ENCODE measurements at places on chromosomes 4 and X. TPM values are rescaled to one million over a fixed set of nuclear protein-coding genes. Genes with fewer than 3 reads are reported as not detected.

Gene FAM149A
- 51.4 TPM for total RNA-seq

Gene CENPVL1
- total RNA-seq: not detected

Gene UGT2B11
- total RNA-seq: not detected

Gene FAM50A
- total RNA-seq: 14.5 TPM

Gene SRPX2
- total RNA-seq: 15.5 TPM

Gene ADGRG4
- not detected for total RNA-seq

DNA sequence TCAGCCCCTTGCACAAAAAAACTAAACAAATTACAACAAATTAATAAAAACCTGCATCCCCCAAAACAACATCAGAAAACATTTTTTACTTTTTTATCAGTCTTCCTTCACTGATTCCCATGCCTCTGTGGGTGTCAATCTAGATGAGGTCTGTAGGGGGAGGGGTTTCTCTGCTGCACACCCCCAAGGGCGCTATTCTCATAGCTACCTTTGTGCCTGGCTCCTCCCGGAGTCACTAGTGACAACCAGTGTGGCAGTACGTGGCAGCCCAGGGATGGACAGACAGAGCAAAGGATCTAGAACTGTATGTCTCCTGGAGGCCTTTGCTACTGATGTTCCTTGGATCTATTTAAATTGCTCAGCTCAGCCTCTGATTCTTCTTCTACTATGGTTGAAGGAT, 228.1 kb upstream of the ANXA3 start:
- no peak overlapping the region for H3K27ac ChIP-seq
- DNase-seq: no peak

GRCh38 chr4:76951672-76952010, 2.1 kb downstream of the SEPTIN11 start:
- peaks cover 27% of the 10 kb centered on the region for H3K4me1 ChIP-seq
- no peaks in the 10 kb centered on the region for H3K36me3 ChIP-seq
- no peak overlapping the region for H3K4me3 ChIP-seq
- no peak overlapping the region for H3K27ac ChIP-seq
- no peak for DNase-seq

DNA sequence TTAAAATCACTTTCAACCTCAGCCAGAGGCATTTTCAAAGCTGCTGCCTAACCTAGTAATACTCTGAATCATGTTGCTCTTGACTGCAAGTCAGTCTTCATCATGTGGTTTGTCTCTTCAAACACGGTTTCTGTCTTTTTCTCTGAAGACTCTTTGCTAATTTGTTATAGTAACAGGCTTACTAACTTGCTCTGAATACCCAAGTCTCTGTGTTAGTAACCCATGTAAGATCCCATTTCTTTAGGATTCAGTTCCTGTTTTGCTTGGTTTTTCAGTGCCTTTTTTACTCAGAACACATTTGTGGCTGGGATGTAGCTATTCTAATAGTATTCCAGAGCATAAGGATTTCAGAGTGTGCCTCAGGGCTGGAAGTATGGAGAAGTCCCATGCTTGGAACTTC, 1450.6 kb upstream of the IGFBP7 start:
- H3K4me3 ChIP-seq: no peak overlapping the region
- H3K36me3 ChIP-seq: no peaks in the 10 kb centered on the region
- H3K27ac ChIP-seq: no peak overlapping the region
- no peaks in the 10 kb centered on the region for H3K27me3 ChIP-seq
- H3K4me1 ChIP-seq: no peaks in the 10 kb centered on the region
- no peak for DNase-seq

- H3K27me3 ChIP-seq: no peaks in the 10 kb centered on the region
- no peak overlapping the region for H3K27ac ChIP-seq
- no peaks in the 10 kb centered on the region for H3K36me3 ChIP-seq
- DNase-seq: no peak
- peaks cover 7% of the 10 kb centered on the region for H3K4me1 ChIP-seq
Measured at GRCh38 chrX:41779030-41779564, 55.1 kb downstream of the GPR82 start.

DNA sequence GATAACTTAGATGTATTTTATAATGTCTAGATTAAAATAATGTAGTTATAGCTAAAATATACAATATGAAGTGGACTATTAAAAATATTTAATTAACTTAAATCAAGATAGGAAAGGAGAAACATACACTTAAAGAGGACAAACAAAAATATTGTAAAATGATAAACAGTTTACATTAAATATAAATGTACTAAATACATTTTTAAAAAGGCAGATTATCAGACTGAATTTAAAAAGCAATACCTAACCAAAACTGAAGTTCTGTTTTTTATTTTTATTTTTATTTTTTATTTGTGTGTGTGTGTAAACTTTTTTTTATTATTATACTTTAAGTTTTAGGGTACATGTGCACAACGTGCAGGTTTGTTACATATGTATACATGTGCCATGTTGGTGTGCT, 811.6 kb upstream of the INTU start:
- H3K27ac ChIP-seq: no peak overlapping the region
- H3K4me1 ChIP-seq: no peaks in the 10 kb centered on the region
- no peak overlapping the region for H3K4me3 ChIP-seq
- H3K36me3 ChIP-seq: no peaks in the 10 kb centered on the region
- DNase-seq: no peak

DNA sequence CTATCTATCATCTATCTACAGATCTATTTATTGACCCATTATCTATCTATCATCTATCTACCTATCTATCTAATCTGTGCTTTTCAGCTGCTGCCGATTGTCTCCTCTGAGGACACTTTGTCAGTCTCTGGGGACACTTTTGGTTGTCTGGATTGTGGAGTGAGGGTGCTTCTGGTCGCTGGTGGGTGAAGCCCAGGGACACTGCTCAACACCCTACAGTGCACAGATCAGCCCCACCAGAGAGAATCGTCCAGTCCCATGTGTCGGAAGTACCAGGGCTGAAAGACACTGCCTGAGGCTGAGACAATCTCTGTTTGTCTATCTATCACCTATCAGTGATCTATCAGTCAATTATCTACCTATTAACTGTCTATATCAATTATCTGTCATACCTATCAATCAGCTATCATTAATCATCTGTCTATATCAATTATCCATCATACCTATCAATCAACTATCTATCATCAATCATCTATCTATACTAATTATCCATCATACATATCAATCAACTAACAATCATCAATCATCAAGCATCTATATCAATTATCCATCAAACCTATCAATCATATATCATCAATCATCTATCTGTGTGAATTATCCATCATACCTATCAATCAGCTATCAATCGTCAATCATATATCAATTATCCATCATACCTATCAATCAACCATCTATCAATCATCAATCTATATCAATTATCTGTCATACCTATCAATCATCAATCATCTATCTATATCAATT, 70.0 kb upstream of the PPP2R3B start:
- DNase-seq: no peak
- H3K36me3 ChIP-seq: no peaks in the 10 kb centered on the region
- no peaks in the 10 kb centered on the region for H3K4me1 ChIP-seq
- no peak overlapping the region for H3K4me3 ChIP-seq
- no peak overlapping the region for H3K27ac ChIP-seq

- H3K27ac ChIP-seq: no peak overlapping the region
- H3K27me3 ChIP-seq: no peaks in the 10 kb centered on the region
- no peak for DNase-seq
- H3K36me3 ChIP-seq: no peaks in the 10 kb centered on the region
- no peak overlapping the region for H3K4me3 ChIP-seq
- no peaks in the 10 kb centered on the region for H3K4me1 ChIP-seq
Measured at GRCh38 chr4:181137351-181137750, 1105.9 kb upstream of the TENM3 start.

All from body of pancreas (tissue), 4 donors.